ENCODE measurements at places on chromosomes 13 and 19.

GRCh38 chr13:48066310-48066989 is 28.5 kb downstream of the MED4 start:
- no peak for DNase-seq

DNA sequence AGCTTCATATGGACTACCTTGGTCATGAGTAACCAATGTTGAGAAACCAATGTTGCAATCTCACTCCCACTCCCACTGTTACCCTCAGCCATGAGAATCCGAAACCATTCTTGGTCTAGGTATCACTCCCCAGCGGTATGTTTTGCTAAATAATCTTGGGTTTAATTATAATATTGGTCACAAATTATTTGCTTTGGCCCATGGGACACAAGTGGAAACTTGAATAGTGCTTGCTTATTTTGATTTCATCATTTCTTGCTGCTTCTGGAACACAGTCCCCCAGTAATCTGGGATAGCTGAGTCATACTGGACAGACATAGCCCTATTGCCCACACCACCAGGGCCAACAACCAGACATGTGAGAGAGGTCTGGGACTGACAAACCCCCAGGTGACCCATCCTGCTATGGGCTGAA is 171.6 kb upstream of the IPO5 start:
- no peak for DNase-seq

DNA sequence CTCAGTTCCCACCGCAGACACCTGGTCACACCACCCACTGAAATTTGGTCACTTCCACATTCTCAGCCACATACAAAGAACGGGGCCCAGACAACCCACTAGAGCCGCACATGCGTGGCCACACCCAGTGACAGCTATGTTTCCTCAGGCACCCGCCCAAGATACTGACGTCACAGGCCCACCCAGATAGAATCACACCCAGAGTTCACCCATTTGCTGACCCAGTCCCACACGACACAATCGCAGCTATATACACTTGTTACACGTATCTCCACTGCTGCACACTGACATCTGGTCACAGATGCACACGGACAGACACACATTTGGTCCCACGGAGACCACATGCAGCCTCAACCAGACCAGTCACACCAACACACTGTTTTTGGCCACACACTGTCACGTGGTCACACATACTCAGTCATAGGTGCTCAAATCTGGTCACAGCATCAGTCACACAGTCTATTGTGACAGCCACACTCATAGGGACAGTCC is 2.9 kb downstream of the NUMBL start:
- DNase-seq: no peak

- no peak for DNase-seq
Measured at GRCh38 chr13:92346046-92346445, 880.6 kb upstream of the GPC6 start.

GRCh38 chr19:2460245-2460644 is 3.5 kb upstream of the LMNB2 start:
- DNase-seq: no peak

DNA sequence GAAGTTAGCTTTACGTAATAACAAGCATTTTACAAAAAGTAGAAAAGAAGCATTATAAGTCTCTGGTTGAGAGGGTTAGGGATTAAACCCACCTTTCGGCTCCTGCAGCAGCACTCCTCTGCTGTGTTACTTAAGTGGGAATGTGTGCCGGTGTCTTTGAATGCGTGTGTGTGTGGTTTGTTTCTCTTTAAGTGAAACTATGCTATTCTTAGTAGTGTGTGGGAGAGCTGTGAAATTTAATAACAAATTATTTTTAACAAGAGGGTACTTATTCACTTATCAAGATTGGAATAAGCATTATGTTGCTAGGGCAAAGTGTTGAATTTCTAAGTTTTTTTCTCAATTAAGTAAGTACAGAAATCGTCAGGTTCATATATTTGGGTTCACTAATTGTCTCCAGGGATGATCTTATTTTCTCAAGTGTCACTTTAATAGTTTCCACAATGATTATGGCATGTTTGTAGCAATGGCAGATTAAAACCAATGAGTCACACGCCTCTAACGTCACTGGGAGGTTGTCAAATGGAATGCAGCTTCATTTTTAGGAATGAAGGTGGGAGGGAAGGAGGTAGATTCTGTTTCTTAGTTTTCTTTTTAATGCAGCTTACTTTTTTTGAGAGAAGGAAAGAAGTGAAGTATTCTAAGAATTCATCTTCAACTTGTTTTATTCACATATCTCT is 151.3 kb downstream of the LMO7 start:
- no peak for DNase-seq

DNA sequence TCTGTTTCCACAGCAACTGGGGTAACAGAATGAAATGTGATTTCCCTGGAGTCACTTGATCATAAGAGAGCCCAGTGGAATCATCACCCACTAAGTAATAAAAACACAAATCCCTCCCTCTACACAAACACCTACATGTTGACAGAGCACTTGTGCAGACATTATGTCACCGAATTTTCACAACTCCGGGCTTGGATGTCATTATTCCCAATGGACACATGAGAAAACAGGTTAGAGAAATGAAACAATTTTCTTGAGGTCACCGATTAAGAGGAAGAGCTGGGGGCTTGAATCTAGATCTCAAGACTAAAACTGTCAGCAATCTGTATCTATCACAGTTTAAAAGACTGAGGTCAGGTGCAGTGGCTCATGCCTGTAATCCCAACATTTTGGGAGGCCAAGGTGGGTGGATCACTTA is 3.1 kb downstream of the XRCC1 start:
- no peak for DNase-seq

DNA sequence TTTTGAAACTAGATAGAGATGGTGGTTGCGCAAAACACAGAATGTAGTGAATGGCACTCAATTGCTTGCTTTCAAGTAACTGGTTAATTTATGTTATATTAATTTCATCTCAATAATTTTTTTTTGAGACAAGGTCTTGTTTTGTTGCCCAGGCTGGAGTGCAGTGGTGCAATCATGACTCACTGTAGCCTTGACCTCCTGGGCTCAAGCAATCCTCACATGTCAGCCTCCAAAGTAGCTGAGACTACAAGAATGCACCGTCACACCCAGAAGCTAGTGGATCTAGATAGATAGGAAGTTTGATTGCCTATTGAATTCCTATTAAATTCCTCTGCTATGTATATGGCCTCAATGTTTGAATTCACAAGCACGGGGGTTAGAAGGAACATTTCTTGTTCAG is 26.4 kb upstream of the ADGRE2 start:
- DNase-seq: no peak

GRCh38 chr13:49165798-49166752 is 54.1 kb upstream of the MLNR start:
- DNase-seq: no peak

Measured in GM19239 (cell line).